ENCODE measurements at places on chromosomes 4 and X.

GRCh38 chr4:126495163-126495752 is 1137.5 kb upstream of the INTU start:
- no peak overlapping the region for H3K27ac ChIP-seq
- no peaks in the 10 kb centered on the region for H3K27me3 ChIP-seq
- no peak overlapping the region for H3K4me3 ChIP-seq
- H3K4me1 ChIP-seq = no peaks in the 10 kb centered on the region
- no peaks in the 10 kb centered on the region for H3K36me3 ChIP-seq

GRCh38 chr4:80252953-80253352 is 13.5 kb upstream of the FGF5 start:
- H3K4me3 ChIP-seq = no peak overlapping the region
- no peak overlapping the region for H3K27ac ChIP-seq
- no peaks in the 10 kb centered on the region for H3K4me1 ChIP-seq
- no peaks in the 10 kb centered on the region for H3K27me3 ChIP-seq
- DNase-seq = no peak

GRCh38 chrX:30693999-30694650 is 40.9 kb downstream of the GK start:
- no peaks in the 10 kb centered on the region for H3K27me3 ChIP-seq
- no peak overlapping the region for H3K27ac ChIP-seq
- no peak overlapping the region for H3K4me3 ChIP-seq
- H3K4me1 ChIP-seq = no peaks in the 10 kb centered on the region
- no peak for DNase-seq

GRCh38 chr4:145935253-145936141 is 3.1 kb downstream of the ZNF827 start:
- no peaks in the 10 kb centered on the region for H3K36me3 ChIP-seq
- H3K4me3 ChIP-seq = peak overlapping the region; percentile 87
- H3K4me1 ChIP-seq = peaks cover 33% of the 10 kb centered on the region
- H3K27ac ChIP-seq = peak overlapping the region; percentile 94
- H3K27me3 ChIP-seq = no peaks in the 10 kb centered on the region

GRCh38 chr4:127604949-127605709 is 27.6 kb upstream of the INTU start:
- H3K36me3 ChIP-seq = no peaks in the 10 kb centered on the region
- DNase-seq = no peak
- no peak overlapping the region for H3K4me3 ChIP-seq
- no peaks in the 10 kb centered on the region for H3K4me1 ChIP-seq

GRCh38 chr4:23455456-23456158 is 434.2 kb downstream of the PPARGC1A start:
- DNase-seq = peak; percentile 45
- H3K4me3 ChIP-seq = no peak overlapping the region
- no peaks in the 10 kb centered on the region for H3K27me3 ChIP-seq
- H3K4me1 ChIP-seq = peaks cover 19% of the 10 kb centered on the region

DNA sequence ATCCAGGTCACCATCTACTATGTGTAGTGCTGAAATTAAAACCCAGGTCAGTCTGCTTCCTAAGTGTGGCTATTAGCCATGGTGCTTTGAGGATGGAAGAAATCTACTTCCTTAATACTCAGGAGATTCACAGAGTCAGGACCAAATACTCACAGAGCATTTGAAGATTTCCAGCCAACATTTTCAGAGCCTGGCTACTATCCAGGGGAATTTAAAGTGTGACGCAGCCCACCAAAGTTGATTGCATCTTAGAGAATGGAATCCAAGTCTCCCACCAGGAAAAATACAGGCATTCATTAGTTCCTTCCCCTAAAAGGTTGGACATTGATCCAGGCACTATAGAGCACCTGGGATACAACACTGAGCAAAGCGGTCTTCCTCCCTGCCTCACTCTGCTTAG is 83.8 kb downstream of the HS3ST1 start:
- H3K4me1 ChIP-seq = no peaks in the 10 kb centered on the region
- DNase-seq = no peak
- no peak overlapping the region for H3K27ac ChIP-seq
- no peaks in the 10 kb centered on the region for H3K27me3 ChIP-seq

DNA sequence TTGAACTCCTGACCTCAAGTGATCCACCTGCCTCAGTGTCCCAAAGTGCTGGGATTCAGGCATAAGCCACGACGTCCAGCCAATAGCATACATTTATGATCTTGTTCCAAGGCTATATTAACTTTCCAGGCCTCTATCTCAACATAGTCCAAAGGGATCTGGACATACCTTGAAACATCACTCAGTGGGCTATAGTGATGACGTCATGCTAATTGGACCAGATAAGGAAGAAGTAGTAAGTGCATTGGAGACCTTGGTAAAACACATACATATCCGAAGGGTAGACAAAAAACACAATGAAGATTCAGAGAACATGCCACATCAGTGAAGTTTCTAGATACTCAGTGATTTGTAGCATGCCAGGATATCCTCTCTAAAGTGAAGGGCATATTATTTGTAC is 37.4 kb upstream of the USP26 start:
- H3K27me3 ChIP-seq = no peaks in the 10 kb centered on the region
- DNase-seq = no peak
- H3K4me1 ChIP-seq = no peaks in the 10 kb centered on the region
- no peaks in the 10 kb centered on the region for H3K36me3 ChIP-seq

GRCh38 chr4:141009931-141010330 is 123.3 kb downstream of the RNF150 start:
- no peak overlapping the region for H3K27ac ChIP-seq
- no peaks in the 10 kb centered on the region for H3K27me3 ChIP-seq
- no peak overlapping the region for H3K4me3 ChIP-seq
- H3K4me1 ChIP-seq = peaks cover 13% of the 10 kb centered on the region

DNA sequence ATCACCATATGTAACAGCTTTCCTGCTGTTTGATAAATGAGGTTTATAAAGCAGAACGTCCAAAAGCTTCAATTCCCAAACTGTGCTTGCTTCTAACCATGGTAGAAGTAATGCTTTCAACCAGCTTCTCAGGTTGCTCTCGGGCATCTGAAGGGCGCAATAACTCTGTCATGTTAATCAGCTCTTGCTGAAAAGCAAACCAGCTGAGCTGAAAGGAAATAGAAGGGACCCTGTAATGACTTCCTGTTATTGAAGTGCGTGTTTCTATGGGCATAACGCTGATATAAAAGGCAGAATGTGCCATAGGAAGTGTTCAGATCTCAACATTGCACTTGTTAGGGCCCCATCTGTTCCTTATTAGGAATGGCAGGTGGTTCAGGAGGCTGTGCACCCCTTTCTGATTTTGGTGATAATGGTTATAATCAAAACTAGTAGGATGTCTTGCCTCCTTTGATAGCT is 21.2 kb downstream of the HERC3 start:
- peak; percentile 23 for DNase-seq
- no peaks in the 10 kb centered on the region for H3K36me3 ChIP-seq
- H3K27ac ChIP-seq = peak overlapping the region; percentile 86
- H3K4me3 ChIP-seq = no peak overlapping the region
- no peaks in the 10 kb centered on the region for H3K27me3 ChIP-seq
- peaks cover 71% of the 10 kb centered on the region for H3K4me1 ChIP-seq

DNA sequence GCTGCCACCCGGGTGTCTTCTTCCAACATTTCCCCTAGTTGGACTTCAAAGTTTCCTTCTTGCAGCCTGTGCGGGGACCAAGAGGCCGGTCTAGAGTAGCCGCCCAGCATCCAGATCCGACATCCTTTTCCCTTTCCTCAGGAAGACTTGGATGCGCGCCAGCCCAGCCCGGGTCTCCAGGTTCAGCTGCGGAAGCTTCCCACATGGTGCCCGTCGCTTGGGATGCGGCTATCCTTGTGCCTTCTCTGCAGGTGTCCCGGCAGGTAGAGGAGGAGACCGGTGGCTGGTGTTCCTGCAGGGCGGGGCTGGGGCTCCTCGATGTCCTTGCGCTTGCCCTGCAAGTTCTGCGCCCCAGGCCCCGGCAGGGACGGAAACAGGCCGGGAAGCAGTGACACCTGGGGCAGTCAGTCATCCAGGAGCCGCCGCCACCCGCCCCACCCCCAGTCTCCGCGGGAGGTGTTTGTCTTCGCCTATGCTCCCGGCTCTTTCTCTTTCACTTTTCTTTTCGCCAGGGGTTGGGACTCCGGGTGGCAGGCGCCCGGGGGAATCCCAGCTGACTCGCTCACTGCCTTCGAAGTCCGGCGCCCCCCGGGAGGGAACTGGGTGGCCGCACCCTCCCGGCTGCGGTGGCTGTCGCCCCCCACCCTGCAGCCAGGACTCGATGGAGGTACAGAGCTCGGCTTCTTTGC is at the start of gene IL15:
TSS of gene IL15 (plus strand) at position 502 of the 689 bp plus-strand sequence. CDS start 82,882 bp downstream, outside the sequence.
- DNase-seq = peak; percentile 85
- peak within 1 kb of the TSS; percentile 97 for H3K4me3 ChIP-seq
- H3K27me3 ChIP-seq = no peaks in the 10 kb centered on the region
- peaks cover 26% of the 10 kb centered on the region for H3K4me1 ChIP-seq
- H3K27ac ChIP-seq = peak within 1 kb of the TSS; percentile 81

- H3K4me3 ChIP-seq = no peak overlapping the region
- H3K27ac ChIP-seq = no peak overlapping the region
- H3K27me3 ChIP-seq = no peaks in the 10 kb centered on the region
- DNase-seq = no peak
- no peaks in the 10 kb centered on the region for H3K36me3 ChIP-seq
Measured at GRCh38 chr4:18440527-18441202, 419.1 kb upstream of the LCORL start.

- H3K4me3 ChIP-seq = no peak overlapping the region
- H3K27me3 ChIP-seq = no peaks in the 10 kb centered on the region
- H3K4me1 ChIP-seq = no peaks in the 10 kb centered on the region
Measured at GRCh38 chr4:164770010-164770724, 16.2 kb downstream of the SMIM31 start.

- H3K36me3 ChIP-seq = no peaks in the 10 kb centered on the region
- H3K27me3 ChIP-seq = no peaks in the 10 kb centered on the region
- no peak overlapping the region for H3K4me3 ChIP-seq
- H3K4me1 ChIP-seq = no peaks in the 10 kb centered on the region
Measured at GRCh38 chrX:23505531-23506303, 161.6 kb upstream of the PRDX4 start.

DNA sequence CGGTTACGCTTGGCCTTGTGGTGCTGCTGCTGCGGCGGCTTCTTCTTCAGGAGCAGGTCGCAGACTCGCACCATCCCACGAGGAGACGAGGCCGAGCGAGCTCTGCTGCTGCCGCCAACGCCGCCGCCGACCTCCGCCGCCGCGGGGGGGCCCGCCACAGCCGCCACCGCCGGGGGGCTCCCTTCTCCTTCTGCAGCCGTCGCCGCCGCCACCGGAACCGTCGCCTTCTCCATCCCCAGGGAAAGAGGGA is 237 bp downstream of the ANKRD17 start:
- H3K27ac ChIP-seq = peak overlapping the region; percentile 92
- no peak for DNase-seq
- H3K36me3 ChIP-seq = no peaks in the 10 kb centered on the region
- H3K27me3 ChIP-seq = no peaks in the 10 kb centered on the region
- H3K4me1 ChIP-seq = peaks cover 48% of the 10 kb centered on the region
